ENCODE measurements at places on chromosomes 2 and 18.

- DNase-seq, result peak; percentile 14
Measured at GRCh38 chr2:134491771-134492441, 226.9 kb downstream of the TMEM163 start.

GRCh38 chr2:31580321-31581117 is at the start of gene SRD5A2:
Gene SRD5A2, minus strand, starts transcription at chr2:31580938. Its CDS starts 38 bp downstream, at chr2:31580900.
- DNase-seq, result peak; percentile 3

- DNase-seq, result no peak
Measured at GRCh38 chr18:48274301-48274700, 134.9 kb downstream of the ZBTB7C start.

GRCh38 chr18:48376406-48376805 is 32.8 kb downstream of the ZBTB7C start:
- DNase-seq, result no peak

DNA sequence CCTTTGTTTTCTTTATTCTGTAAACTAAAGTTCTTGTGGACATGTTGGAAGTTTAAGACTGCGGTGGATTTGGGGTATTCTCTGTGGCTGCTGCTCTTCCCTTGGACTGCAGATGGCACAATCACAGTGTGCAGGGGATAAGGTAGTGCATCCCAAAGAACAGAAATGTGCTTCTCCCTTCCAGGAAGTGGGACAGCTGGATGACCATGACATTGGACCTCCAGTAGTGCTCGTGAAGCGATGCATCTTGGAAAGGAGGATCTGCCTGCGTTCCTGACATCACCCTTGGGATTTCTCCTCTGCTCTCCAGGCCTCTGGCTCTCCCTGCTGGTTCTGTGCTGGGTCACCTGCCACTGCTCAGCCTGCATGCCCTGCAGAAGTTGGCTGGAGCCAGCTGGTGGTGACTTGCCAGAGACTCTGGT is 109.9 kb downstream of the SLC4A3 start:
- no peak for DNase-seq

GRCh38 chr2:196239622-196240587 is 68.5 kb upstream of the STK17B start:
- DNase-seq, result peak; percentile 91

- no peak for DNase-seq
Measured at GRCh38 chr2:18484625-18485024, 75.8 kb downstream of the RDH14 start.

- no peak for DNase-seq
Measured at GRCh38 chr2:13819896-13820295, 812.6 kb upstream of the LRATD1 start.

GRCh38 chr2:226338825-226339224 is 460.8 kb downstream of the IRS1 start:
- no peak for DNase-seq

DNA sequence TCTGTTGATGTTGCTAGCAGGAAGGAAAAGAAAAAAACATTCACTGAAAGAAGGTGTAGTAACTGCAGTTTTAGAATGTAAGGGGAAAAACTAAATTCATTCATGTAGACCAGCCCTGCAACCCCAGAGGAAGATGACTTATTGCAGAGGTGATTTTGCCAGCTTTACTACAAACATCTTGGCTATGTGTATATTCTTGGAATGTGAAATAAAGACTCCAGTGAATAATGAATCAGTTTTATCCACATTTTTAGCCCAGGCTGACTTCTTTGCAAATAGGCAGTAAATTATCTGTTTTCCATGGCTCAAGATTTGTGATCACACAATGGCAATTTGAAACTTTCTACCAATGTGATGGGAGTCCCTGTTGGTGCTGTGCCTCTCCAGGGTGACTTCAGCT is 206.1 kb upstream of the SETBP1 start:
- DNase-seq, result no peak

Data from hematopoietic multipotent progenitor cell treated with erythropoietin and hydrocortisone succinate and interleukin-3 and kit ligand, for 6 days (in vitro differentiated cells).